ENCODE measurements at places on chromosomes 4 and X. TPM values are rescaled to one million over a fixed set of nuclear protein-coding genes. Genes with fewer than 3 reads are reported as not detected.

The ADAD1 gene
- total RNA-seq = not detected

The RASL11B gene
- total RNA-seq = 3.6 TPM

The HTRA3 gene
- total RNA-seq = 0.80 TPM

The TMEM187 gene
- total RNA-seq = 2.3 TPM

The TBX22 gene
- total RNA-seq = not detected

The GJB1 gene
- total RNA-seq = 0.40 TPM

The QRFPR gene
- total RNA-seq = 0.51 TPM

The RAB39B gene
- total RNA-seq = 0.36 TPM

The AR gene
- total RNA-seq = not detected

The CLIC2 gene
- total RNA-seq = not detected

The PRRG1 gene
- total RNA-seq = 28.1 TPM

The C4orf33 gene
- total RNA-seq = 8.9 TPM

The SLC6A14 gene
- total RNA-seq = under 0.01 TPM
